A549 treated with ZK216348 at 1 μM for 4 hours (cell line): ENCODE measurements at places on chromosomes 3 and 15. TPM values are rescaled to one million over a fixed set of nuclear protein-coding genes. Genes with fewer than 3 reads are reported as not detected.

GOLGA8J gene
- total RNA-seq, result not detected in 5 replicates

PPARG gene
- 34.3 to 43.0 TPM (median 40.4 TPM) in 5 replicates for total RNA-seq

DCLK3 gene
- not detected in 5 replicates for total RNA-seq

SI gene
- not detected in 5 replicates for total RNA-seq

NAALADL2 gene
- total RNA-seq, result 0.24 TPM in 1 of 5 replicates, not detected in the others

LTF gene
- not detected in 5 replicates for total RNA-seq

GOLGA8S gene
- total RNA-seq, result 0.12 to 0.25 TPM (median 0.18 TPM) in 5 replicates

RETNLB gene
- not detected in 5 replicates for total RNA-seq

ZBTB47 gene
- total RNA-seq, result 4.9 to 7.6 TPM (median 6.1 TPM) in 5 replicates

STAC gene
- 2.3 to 3.0 TPM (median 2.7 TPM) in 5 replicates for total RNA-seq

LDHAL6B gene
- total RNA-seq, result not detected in 5 replicates

HGD gene
- 15.7 to 20.7 TPM (median 20.0 TPM) in 5 replicates for total RNA-seq

NAA80 gene
- 4.6 to 8.6 TPM (median 6.1 TPM) in 5 replicates for total RNA-seq

AZI2 gene
- total RNA-seq, result 40.2 to 61.6 TPM (median 45.7 TPM) in 5 replicates

FANCD2OS gene
- not detected in 5 replicates for total RNA-seq

COX17 gene
- total RNA-seq, result 90.1 to 128 TPM (median 107 TPM) in 5 replicates

CYP1A2 gene
- total RNA-seq, result not detected in 5 replicates

SCN5A gene
- total RNA-seq, result 0.54 to 1.9 TPM (median 0.88 TPM) in 5 replicates

TMC3 gene
- total RNA-seq, result not detected in 5 replicates

SH2D7 gene
- not detected in 5 replicates for total RNA-seq

CGNL1 gene
- 0.71 to 1.1 TPM (median 0.85 TPM) in 5 replicates for total RNA-seq

STRIT1 gene
- total RNA-seq, result not detected in 5 replicates

CHDH gene
- 1.4 to 3.0 TPM (median 2.3 TPM) in 5 replicates for total RNA-seq
